ENCODE measurements at places on chromosomes 16 and 17.

DNA sequence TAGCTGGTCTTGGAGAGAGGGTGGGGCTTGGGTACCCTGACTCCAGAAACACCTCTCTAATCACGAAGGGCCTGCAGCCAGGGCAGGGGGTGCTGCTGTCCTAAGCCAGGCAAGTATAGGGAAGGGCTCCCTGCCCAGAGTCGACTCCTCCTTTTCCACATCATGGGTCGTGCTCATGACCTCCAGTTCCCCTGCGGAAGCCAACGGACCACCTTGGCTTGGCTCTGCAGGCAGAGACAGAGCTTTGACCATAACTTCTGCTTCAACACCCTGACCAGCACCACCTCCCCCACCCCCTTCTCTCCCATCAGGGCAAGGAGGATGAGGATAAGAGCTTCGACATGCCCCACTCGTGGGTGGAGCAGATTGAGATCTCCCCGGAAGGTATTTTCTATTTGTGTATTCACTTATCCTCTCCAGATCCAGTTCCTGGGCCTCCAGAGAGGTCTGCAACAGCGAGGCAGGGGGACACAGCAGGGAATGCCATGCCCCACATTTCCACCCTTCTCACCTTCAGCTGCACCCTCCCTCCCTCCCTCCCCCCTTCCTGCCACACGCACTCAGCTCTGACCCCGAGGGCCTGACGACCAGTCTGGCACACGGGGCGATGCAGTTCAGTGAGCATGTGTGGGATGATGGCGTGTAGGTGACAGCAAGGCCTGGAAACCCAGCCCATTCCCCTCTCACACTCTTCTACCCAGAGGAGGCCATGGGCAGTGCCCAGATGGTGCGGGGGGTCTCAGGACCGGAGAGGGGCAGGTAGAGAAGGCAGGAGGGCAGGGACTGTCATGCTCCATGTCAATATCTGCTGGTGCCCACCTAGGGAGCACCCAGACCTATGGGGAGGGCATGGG, 14.0 kb upstream of the KATNB1 start:
- no peak for DNase-seq

DNA sequence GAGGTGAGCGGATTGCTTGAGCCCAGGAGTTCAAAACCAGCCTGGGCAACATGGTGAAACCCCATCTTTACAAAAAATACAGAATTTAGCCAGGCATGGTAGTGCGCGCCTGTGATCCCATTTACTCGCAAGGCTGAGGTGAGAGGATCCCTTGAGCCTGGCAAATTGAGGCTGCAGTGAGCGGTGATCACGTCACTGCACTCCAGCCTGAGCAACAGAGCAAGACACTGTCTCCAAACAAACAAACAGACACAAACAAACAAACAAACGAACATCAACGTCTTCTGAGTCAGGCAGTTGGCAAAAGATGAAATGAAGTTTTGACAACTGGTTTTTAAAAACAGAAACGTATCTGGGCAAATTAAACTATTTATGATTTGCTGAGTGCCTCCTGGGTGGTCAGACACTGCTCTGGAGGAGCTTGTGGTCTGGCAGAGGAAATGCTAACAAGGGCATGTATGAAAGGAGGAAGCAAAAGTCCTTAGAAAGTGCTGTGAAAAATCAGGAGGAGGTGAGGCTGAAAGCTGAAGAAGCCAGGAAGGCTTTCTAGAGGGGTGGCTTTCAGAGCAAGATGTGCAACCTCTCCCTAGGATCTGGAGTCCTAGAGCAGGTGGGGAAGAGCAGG, 10.2 kb upstream of the KRT20 start:
- DNase-seq, result no peak

GRCh38 chr17:75981019-75981615, 2.1 kb downstream of the TEN1 start:
- no peak for DNase-seq

GRCh38 chr16:23480257-23480656, 27.3 kb upstream of the COG7 start:
- DNase-seq, result no peak

DNA sequence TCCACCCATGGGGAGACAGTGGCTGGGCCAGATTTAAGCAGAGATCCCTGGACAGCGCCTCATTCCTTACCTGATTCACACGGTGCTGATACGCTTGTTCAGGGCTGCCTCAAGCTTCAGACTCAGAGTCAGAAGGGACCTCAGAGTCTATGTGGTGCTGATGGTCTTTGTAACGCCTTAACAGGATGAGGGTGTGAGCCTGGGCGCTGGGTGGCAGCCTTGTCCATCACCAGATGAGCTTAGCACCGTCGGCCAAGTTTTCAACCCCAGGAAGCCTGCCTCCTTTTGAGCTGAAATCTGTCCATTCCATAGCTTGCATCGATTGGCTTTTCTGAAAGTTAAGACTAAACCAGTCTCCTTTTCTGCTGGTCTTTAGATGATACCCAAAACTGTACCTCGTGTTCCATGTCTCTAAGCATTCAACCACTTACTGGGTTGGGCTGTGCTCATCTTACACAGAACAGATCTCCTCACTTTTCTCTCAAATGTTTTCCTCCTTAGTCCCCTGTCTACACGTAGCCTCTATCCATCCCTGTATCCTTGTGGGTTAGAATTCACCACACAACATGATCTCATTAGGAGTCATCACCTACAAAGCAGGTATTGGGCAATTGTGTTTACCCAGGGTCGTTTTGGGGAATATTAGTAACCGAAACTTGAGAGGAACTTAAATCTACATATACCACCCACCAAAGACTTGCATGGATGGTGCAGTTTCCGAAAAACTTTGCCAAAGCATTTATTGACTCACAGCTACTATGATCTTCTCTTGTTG, 573.4 kb downstream of the CDH13 start:
- no peak for DNase-seq

GRCh38 chr16:31092330-31092729, 2.3 kb downstream of the VKORC1 start:
- DNase-seq, result no peak

DNA sequence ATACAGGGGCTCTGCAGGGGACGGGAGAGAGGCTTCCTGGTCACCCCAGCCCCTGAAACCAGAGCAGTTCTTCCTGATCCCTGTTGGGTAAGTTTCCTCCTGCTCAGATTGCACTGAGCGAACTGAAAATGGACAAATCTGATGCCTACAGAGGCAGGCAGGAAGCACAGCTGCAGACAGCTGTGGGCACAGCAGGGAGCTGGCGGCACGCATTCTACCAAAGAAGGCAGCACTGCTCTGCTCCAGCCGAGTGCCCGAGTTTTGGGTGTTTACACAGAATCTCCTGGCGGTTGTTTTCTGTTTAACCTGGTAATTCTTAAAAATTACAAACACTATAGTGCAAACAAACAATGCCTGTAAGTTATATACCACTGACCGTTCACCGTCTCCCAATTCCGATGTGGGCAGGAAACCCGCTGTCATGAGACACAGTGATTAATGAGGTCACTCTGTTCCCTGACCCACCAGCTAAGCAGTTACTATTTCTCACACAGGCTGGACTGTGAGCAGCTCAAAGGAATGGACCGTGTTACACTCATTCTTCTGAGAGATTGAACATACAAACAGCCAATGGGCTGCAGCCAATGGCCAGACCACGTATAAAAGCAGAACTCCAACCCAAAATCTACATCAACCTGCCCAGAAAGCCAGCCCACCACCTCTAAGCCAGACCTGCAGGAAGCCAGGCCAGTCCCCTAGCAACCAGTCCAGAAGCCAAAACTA, 25.5 kb downstream of the NSMCE1 start:
- peak; percentile 34 for DNase-seq
